ENCODE measurements at places on chromosomes 13 and 19.

- no peak for DNase-seq
Measured at GRCh38 chr19:7172794-7173193, 103.3 kb downstream of the ZNF557 start.

- DNase-seq, result peak; percentile 49
Measured at GRCh38 chr19:58544591-58545285, 874 bp downstream of the TRIM28 start.

- DNase-seq, result no peak
Measured at GRCh38 chr19:16847430-16847829, 18.2 kb downstream of the SIN3B start.

- no peak for DNase-seq
Measured at GRCh38 chr13:54950546-54950945, 1921.9 kb downstream of the OLFM4 start.

DNA sequence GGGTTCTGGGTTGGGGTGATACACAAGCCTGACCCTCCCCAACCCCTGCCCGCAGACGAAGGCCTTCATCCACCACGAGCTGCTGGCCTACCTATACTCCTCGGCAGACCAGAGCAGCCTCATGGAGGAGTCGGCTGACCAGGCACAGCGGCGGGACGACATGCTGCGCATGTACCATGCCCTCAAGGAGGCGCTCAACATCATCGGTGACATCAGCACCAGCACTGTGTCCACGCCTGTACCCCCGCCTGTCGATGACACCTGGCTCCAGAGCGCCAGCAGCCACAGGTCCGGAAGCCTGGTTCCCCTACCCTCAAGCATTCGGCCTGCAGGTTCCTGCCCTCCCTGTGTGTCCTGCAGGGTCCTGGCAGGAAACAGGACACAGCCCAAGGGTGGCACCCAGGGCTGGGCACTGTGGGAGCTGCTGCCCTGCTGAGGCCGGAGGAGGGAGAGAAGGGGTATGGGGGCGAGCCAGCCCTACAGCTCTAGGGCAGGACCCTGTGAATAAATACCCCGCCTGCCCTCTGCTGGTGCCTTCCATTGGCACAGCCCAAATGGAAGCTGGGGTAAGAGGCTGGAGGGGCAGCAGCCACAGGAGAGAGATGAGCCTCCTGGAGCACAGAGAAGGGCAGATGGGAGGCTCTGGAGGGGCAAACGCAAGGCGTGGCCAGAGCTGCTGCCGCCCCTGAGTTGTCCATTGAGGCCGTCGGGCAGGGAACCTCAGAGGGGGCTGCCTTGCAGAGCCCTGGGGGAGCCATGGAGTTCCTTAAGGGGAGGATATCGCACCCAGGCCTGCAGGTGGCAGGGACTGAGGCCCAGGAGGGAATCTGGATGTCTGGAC, 6.8 kb downstream of the TMED1 start:
- DNase-seq, result no peak

DNA sequence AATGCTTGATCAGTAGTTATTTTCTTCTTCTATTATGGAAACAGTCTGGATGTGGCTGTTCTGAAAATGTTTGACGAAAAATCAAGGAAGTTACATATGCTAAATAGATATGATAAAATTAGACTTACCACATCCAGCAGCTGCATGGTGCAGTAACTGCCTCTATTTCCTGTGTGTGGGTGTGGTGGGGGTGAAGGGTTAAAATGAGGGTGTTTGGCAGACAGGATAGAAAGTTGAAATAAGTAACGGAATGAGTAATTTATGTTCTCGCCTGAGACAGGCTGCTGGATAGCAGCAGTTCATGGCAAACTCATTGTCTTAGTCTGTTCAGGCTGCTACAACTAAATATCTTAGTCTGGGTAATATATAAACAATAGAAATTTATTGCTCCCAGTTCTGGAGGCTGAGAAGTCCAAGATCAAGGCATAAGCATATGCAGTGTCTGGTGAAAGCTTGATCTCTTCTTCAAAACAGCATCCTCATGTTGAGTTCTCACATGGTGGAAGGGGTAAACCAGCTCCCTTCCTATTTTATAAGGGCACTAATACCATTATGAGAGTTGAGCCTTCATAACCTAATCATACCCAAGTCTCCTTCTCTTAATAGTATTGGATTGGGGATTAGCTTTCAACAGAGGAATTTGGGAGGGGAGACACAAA, 1248.9 kb downstream of the SLITRK5 start:
- DNase-seq, result no peak

DNA sequence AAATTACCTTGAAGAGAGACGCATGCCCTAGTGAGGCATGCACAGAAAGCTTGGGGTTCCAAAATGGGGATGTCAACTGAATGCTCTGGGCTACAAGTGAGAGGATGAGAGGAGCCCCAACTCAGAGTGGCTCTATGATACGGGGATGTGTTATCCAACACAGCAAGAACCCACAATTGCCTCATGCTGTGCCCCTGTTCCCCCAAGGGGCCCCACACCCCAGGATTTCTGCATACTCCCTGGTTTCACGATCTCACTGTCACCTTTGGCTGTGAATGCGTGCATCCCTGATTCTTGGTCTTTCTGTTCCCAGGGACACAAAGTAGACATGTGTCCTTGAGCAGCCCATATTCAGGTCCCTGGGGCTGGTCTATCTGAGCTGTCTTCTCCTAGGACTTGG, 29.3 kb downstream of the WDR88 start:
- DNase-seq, result no peak

DNA sequence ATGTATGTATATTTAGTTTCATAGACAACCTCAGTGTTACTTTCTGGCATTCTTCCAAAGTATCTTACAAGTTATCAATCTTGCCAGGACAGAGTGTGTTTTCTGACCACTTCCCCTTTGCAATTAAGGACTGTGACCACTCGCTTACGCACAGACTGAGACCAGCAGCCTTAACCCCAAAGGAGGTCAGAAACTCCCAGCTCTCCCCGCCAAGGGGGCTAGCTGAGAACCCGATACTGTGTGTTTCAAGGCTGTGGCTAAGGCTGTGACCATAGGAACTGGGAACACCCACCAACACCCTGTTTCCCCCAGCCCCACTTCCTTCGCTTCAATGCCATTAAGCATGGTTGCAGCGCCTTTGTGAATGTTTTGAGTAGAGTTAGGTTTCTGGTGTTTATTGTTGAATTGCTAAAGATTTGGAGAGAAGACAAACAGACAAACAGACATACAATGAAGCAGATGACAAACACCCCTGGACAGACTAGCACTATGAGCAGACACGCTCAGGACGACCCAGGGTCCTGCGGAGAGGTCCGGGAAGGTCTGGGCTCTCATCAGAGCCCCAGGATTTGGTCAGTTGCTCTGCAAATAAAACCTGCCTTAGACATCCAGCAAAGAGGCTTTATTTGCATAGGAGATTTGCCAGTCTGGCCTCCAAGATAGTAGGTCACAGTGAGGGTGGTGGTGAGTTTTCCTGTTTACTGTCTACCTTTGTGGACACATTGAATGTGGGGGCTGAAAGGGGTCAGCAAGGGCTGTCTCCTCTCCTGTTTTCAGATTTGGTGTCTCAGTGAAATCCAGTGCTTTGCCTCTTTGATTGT, 25.0 kb upstream of the TNFSF11 start:
- DNase-seq, result no peak

GRCh38 chr19:48966541-48967345, 1.6 kb downstream of the FTL start:
- DNase-seq, result no peak

GRCh38 chr19:40803857-40804782, 5.1 kb downstream of the EGLN2 start:
- no peak for DNase-seq

GRCh38 chr13:25169951-25170553, 2.0 kb downstream of the AMER2 start:
- peak; percentile 38 for DNase-seq

DNA sequence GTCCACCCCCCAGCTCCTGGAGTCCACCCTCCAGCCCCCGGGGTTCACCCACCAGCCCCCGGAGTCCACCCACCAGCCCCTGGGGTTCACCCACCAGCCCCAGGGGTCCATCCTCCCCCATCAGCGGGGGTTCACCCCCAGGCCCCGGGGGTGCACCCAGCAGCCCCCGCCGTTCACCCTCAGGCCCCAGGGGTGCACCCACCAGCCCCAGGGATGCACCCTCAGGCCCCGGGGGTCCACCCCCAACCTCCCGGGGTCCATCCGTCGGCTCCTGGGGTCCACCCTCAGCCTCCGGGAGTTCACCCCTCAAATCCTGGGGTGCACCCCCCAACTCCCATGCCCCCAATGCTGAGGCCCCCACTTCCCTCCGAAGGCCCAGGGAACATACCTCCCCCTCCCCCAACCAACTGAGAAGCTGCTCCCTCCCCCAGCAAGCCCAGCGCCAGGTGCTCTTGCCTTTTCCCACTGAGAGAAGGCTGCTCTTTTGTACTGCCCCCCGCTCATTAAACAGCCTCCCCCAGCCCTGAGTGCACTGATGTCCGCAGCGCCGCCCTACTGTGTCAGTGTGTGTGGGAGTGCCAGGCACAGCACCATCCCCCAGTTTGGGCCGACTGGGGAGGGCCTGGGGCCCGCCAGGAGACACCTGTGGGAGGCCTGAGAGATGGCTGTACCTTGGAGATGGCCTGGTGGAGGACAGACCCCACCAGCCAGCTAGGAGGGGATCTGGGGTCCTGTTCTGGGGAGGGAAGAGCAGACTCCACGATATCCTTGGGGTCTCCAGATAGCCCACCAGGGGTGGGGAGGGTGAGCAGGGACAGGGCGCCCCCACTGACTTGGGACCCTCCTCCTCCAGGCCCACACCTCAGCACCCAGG, 750 bp upstream of the AMH start:
- no peak for DNase-seq

DNA sequence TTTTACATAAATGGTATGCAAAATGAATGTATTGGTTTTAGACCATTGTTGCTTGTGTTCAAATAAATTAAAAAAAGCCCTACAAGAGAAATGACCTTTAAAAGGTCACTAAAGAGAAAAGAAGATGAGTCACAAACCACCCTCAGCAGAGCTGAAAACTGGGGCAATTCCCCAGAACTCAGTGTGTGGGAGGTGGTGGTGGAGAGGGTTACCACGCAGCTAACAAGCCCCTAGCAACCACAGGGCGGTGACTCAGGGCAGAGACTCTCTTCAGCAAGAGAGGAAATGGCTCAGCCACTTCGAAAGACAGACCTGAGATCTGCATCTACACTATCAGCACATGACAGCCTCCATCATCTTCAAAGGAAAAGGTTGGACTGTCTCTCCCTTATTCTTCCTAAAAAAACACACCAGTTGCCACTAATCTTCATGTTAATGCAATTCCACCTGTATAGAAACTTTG, 29.4 kb upstream of the NDFIP2 start:
- DNase-seq, result no peak

DNA sequence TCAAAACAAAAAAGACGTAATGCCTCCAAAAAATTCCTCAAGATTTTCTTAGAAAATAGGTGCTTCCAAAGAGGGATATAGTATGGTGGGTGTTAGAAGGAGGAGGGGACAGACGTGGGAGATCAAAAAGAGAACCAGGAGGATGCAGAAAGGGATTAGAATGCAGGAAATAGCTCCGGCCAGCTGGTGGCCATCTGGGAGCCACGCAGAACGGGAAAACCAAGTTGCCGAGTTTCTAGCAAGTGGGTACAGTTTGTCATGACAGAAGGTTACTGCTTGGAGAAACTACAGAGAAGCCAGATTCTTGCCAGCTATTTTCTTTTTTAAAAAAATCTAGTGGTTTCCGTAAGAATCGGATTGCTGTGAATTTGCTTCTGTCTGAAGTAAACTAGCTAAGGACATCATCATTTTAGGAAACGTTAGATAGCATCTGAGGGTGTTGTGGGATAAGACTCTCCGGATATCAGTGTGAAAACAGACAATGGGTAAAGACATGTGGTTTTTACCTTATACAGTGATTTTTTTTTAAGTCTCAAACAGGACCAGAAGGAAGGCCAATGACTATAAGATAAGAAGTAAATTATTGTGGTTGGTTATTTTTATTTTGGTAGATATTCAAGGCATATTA, 104.9 kb downstream of the HSPH1 start:
- no peak for DNase-seq

DNA sequence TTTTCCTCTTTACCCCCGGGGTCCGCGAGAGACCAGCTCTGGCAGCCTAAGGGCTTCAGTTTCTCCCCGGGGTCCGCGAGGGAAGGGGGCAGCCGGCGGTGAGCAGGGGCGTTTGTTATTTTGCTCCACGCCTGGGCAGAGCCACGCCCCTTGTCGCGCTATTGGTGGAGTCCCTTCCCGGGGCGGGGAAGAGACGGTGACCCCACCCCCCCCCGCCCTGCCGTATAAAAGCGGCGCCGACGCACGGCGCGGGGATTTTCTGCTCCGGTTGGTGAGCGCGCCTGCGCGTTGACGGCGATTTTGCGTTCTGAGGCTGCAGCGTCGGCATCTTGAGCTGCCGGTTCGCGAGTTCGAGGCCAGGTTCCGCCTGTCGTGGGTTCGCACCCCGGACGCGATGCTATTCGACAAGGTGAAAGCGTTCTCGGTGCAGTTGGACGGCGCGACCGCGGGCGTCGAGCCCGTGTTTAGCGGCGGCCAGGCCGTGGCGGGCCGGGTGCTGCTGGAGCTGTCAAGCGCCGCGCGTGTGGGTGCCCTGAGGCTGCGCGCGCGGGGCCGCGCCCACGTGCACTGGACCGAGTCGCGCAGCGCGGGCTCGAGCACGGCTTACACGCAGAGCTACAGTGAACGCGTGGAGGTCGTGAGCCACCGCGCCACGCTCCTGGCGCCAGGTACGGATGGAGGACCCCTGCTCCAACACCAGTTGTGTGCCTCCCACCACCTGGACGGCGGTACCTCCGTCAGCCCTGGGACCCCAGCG, at the start of gene ARRDC2:
TSS of gene ARRDC2 (plus strand) at position 254 of the 757 bp plus-strand sequence. CDS start at position 395, 141 bp downstream.
- DNase-seq, result peak; percentile 98

DNA sequence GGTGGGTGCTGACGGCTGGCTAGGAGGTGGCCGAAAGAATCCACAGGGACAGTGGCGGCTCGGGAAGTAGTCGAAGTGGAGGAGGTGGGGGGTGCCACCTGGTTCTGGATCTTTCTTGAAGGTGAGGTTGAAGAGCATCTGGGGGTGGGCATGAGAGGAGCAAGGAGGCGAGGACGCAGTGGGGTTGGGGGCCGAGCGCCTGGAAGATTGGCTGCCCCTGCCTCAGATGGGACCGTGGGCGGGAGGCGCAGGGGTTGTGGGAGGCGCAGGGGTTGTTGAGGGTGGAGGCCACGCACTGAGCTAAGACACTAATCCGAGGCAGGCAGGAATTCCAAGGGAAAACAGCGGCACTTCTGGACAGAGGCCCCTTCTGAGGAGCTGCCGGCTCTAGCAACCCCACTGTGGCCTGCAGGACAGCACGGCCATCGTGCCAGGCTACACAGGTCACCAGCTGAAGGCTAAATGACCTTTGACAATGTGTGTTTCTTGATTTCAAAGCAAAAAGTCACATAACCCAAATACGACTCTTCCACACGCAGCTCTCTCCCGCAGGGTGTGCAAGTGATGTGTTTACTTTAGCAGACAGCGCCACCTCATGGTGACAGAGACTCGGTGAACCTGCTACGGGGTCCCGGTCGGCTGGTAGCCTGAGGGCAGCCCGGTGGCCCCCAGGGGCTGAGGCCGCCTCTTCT, 44.1 kb upstream of the RANBP3 start:
- DNase-seq, result peak; percentile 52

DNA sequence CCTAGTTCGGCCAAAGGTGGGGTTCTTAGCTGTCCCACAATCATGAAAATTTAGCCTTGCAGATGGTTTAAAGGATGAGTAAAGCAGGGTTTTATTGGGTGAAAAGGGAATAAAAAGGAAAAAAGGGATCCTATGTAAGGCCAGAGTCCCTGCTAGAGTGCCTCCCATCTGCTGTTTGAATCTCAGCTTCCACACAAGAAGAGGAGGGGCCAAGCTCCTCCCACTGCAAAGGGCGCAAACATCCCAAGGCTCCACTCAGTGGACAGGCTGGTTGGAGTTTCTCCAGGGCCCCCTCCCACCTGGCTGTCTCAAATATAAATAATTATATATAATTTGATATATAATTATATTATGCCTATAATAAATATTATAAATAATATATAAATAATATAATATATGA, 1272.1 kb upstream of the PCDH20 start:
- no peak for DNase-seq
